Fibroblast of skin of back (primary cell): ENCODE measurements at places on chromosomes 4 and X.

GRCh38 chr4:37934609-37935008 is 25.6 kb upstream of the PTTG2 start:
- DNase-seq = no peak

GRCh38 chrX:9626379-9626778 is 139.3 kb downstream of the GPR143 start:
- DNase-seq = no peak

DNA sequence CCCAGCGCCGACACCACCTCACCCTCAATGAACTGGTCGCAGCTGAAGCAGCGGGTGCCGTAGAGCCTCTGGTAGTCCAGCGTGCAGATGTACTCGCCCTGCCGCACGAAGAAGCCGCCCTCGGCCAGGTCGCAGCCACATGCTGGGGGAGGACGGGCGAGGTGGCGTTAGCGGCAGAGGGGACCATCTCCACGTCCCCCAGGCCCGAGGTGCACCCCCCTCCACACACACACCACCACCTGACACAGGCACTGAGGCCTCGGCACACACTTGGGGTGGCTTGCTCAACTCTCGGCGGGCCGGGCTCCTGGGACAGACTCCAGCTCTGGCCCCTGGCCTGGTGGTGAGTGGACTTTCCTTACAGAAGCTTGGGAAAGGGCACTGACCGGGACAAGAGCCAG is 61.5 kb downstream of the ABLIM2 start:
- DNase-seq = no peak

DNA sequence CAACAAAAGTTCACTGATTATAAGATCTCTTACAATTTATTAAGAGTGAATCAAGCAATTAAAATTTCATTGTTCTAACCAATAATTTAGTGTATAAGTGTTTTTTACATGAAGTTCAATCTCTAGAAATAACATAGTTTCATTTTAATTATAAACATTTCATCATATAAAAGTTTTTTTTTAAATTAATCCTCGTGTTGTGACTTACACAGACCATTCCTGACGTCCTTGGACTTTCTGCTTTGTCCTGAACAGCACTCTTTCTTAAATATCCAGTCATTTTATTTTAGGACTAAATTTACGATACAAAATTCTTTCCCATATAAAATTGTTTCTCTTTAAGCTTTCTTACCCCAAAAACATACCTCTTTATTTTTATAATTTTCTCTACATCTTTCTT is 841.7 kb upstream of the POU3F4 start:
- no peak for DNase-seq

DNA sequence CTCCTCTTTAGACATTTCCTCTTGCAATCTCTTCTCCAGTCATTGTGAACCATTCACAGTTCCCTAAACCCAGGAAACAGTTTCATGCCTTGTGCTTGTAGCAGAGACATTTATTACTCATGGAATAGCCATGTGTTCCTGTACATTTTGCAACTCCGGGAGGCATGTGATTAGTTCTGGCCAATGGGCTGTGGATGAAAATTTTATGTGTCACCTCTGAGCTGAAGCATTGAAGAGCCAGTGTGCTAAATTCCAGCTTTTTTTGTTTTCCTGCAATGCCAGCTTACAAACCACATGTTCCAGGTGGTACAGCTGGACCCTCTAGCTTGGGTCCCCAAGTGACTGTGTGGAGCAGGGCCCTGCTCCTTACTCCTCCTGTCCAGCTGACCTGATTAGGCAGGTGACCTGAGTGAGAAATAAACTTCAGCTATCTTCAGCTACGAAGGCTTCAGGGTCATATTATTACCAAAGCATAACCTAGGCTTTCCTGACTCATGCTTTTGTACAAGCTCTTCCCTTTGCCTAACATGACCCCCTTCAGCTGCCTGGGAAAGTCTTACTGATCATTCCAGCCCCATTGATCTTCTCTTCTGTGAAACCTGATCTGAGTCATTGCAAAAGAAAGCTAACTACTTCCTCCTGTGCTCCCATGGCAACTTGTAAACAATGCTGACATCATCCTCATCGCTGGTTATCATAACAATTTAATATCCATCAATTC is 200.4 kb downstream of the PTTG2 start:
- peak; percentile 97 for DNase-seq

- DNase-seq = no peak
Observed at GRCh38 chrX:111257733-111258132, 12.6 kb downstream of the CAPN6 start.

DNA sequence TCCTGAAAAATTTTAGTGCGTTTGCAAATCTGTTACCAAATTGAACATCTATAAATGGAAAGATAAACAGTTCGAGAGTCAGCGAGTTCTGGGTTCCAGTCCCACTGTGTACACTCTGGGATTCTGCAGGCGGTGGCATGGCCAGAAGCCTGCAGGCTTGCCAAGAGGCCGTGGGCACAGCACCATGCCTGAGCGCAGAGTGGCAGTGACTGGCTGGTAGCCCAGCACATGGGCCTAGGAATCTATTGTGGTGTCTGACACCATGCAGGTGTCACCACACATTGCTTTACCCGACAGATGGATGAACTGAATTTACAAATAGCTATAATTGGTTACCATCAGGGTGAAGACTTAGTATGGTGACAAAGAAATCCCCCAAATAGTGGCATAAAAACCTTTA is 71.7 kb upstream of the TLR3 start:
- no peak for DNase-seq

DNA sequence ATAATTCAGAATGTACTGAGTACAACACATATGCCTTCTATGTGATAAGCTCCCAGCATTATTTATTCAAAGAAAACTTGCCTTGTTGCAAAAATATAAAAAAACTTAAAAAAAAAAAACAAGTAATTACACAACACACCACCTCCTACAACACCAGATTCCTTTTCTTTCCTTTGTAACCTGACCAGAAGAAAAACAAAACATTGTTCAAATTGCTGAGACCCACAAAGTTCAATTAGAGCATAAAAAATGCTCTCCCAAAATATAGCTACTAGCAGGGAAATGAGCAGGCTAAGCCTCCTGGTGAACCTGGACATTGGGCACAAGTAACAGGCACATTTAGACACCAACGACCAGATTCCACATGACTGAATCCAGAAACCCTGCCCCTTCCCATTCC is 38.3 kb downstream of the MECP2 start:
- no peak for DNase-seq

GRCh38 chrX:39308126-39308525 is 506.9 kb downstream of the MID1IP1 start:
- DNase-seq = peak; percentile 44

DNA sequence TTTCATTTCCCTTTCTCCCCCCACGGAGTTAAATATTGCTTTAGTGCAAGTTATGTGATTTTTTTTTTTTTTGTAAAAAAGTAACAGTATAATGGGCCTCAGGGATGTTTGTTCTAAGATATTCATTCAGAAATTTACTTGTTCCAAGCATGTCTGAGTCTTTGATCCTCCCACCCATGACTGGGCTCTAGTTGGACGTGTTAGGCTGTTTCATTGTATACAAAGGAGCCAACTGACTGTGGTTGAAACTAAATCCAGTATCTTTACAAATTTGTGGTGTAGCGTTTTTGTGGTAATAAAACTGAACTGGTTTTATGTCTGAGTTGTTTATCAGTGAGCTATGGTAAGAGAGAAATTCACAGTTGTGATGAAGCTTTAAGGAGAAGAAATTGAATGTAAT is 74.1 kb downstream of the DOCK11 start:
- DNase-seq = no peak

- no peak for DNase-seq
Observed at GRCh38 chr4:92968556-92968955, 664.8 kb downstream of the GRID2 start.

DNA sequence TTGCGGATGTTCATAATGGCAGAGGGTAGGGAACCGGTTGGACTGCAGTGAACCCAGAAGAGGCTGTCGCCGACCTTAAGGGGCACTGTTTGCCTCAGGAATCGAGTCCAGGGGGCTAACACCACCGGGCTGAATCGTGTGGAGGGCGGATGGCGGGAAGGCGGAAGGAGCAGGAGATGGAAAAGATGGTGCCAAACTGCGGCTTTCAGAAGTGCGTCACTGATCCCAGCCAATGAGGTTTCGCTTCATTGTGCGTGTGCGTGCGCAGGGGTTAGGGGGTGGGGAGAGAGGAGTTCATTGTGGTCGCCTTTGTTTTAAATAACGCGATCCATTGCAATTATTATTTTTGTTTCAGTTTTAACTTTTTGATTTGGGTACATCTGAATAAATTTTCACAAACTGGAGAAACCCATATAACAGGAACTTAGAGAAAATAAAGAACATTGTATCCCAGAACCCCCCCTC is at the start of gene NAA11:
Gene NAA11, minus strand, starts transcription at position 198 of the 465 bp plus-strand sequence. Its CDS starts 184 bp downstream, at position 14.
- DNase-seq = no peak

GRCh38 chr4:102525504-102525903 is 24.3 kb downstream of the NFKB1 start:
- no peak for DNase-seq

GRCh38 chrX:33336783-33337182 is 125.4 kb upstream of the DMD start:
- peak; percentile 19 for DNase-seq
